Stimulated activated CD4-positive, alpha-beta T cell treated with anti-CD3 and anti-CD28 coated beads, Interleukin-15, amount 100 ng/mL, for 48 hours (primary cell): ENCODE measurements at places on chromosomes 4 and X.

DNA sequence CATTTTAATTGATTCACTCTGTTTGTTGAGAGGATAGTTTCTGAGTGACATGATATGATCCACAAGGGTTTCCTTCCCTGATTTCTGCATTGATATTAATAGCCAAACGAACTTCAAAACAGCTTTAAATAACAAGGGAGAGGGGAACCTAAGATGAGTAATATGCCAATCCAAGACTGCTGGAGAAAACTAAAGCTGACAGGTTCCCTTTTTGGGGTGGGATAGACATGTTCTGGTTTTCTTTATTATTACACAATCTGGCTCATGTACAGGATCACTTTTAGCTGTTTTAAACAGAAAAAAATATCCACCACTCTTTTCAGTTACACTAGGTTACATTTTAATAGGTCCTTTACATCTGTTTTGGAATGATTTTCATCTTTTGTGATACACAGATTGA lies 182.2 kb downstream of the AR start:
- DNase-seq: no peak

- DNase-seq: no peak
Measured at GRCh38 chr4:83561381-83561780, 25.5 kb downstream of the GPAT3 start.

DNA sequence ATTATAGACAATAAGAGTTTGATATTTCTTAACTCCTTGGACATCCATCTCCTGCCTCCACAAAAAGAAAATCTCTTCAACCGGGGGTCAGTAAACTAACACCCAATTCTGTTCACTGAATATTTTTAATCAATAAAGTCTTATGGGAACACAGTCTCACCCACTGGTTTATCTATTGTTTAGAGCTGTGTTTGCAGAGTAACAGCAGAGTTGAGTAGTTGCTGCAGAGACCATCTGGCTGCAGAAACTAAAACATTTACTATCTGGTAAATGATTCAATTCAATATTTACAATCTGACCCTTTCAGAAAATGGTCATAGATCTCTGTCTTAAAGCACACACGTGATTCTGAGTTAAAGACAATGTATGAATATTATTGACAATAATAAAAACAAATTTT lies 94.0 kb downstream of the TMA16 start:
- DNase-seq: no peak

DNA sequence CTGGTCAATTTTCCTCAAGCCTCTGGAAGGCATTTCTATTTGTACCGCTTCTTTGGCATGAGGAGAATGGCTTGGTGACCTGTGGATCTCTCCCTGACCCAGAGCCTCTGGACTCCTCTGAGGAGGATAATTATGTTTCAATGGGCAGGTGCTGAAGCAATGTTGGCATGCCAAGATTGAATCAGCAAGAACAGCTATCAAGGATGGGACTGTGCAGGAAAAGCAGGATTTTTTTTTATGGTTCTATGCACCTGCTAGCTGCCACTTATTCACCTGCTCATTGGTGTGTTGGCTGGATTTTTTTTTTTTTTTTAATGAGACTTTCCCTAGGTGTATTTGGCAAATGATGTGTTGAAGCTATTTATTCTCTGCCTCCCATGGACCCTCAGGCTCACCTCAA lies 821.2 kb downstream of the RPA4 start:
- no peak for DNase-seq

GRCh38 chr4:108620933-108621905 lies 843 bp downstream of the RPL34 start:
- no peak for DNase-seq

DNA sequence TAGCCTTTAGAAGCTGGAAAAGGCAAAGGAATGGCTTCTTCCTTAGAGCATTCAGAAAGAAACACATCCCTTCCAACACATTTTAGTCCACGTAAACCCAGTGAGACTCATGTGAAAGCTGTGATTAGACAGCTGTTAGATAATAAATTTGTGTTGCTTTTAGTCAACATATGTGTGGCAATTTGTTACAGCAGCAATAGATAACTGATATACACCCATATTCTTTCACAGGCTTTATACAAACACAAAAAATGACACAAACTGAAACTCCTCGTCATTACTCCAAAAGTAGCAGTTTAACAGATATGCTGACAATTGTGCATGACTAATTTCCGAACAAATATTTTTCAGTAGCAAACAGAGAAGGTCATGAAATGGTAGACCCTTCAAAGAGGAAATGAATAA lies 65.3 kb downstream of the ANTXR2 start:
- DNase-seq: no peak

DNA sequence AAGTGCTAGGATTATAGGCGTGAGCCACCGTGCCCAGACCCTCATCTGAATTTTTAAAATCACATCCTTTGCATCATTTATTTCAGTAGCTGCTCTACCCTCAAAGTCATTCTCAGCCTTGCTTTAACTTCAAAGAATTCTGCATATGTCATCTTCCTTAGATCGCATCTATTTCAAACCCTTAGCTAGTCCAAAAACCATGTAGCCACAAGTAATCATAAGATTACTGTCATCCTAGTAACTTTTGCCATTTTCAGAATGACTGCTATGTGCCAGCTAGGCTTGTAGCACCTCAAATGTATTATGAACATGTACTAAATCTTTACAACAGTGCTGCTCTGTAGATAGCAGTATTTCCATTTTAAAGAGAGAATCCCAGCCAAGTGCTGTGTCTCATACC lies 45.5 kb upstream of the KLF3 start:
- DNase-seq: no peak

GRCh38 chr4:39429476-39430334 lies 23.0 kb downstream of the KLB start:
- no peak for DNase-seq

GRCh38 chrX:9582956-9583355 lies 118.1 kb downstream of the TBL1X start:
- no peak for DNase-seq

GRCh38 chr4:108045687-108046024 lies 56.0 kb downstream of the HADH start:
- DNase-seq: no peak
